ENCODE measurements at places on chromosomes 6 and 20.

- DNase-seq, result no peak
Measured at GRCh38 chr20:53081916-53082863, 110.0 kb downstream of the TSHZ2 start.

DNA sequence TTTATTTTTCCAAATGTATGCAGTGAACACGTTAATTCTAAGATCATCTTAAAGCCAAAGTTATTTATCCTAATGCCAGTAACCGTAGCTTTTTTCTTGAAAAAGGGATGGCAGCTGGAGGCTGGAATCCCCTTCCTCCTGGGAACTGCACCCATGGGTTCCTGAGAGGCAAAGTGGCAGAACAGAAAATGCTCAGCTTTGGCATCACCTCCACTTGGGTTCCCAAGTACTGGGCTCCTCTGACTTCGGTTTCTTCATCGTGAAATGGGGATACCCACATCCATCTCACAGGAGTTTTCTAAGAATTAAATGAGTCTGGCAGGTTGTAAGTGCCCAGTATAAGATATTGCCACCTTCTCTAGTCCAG, 6.2 kb upstream of the DDX43 start:
- DNase-seq, result no peak

GRCh38 chr6:119063491-119063890, 15.0 kb downstream of the FAM184A start:
- no peak for DNase-seq

GRCh38 chr6:43817192-43817591, 47.2 kb downstream of the VEGFA start:
- DNase-seq, result no peak

DNA sequence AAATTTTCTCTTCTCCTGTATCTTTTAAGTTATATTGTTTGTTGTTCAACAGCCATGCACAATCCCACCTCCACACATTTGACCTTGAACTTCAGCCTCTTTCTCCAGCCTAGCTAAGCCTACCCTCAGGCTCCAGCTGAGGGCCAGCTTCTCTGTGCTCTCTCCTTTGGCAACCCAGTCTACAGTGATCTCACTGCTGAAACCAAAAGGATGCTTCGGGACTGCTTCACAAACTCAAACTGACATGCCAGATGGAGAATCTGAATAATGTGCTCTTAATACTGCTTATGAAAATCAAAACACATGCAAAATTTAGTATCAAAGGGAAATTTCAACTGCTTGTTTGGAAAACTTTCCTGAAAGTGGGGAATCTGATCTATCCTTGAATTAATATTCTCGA, 16.1 kb upstream of the RIN2 start:
- no peak for DNase-seq

DNA sequence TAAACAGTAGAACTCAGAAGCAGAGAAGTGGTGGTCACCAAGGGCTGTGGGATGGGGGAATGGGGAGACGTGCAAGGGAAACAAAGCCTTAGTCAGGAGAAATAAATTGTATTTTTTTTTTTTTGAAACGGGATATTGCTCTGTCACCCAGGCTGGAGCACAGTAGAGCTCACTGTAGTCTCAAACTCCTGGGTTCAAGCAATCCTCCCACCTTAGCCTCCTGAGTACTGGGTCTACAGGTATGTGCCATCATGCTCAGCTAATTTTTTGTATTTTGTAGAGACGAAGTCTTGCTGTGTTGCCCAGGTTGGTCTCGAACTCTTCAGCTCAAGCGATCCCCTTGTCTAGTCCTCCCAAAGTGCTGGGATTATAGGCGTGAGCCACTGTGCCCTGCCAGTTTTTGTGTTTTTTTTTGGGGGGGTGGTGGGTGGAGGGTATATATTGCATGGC, 3.4 kb downstream of the HSPA1B start:
- DNase-seq, result no peak

- DNase-seq, result no peak
Measured at GRCh38 chr20:57843941-57844625, 134.3 kb upstream of the PMEPA1 start.

DNA sequence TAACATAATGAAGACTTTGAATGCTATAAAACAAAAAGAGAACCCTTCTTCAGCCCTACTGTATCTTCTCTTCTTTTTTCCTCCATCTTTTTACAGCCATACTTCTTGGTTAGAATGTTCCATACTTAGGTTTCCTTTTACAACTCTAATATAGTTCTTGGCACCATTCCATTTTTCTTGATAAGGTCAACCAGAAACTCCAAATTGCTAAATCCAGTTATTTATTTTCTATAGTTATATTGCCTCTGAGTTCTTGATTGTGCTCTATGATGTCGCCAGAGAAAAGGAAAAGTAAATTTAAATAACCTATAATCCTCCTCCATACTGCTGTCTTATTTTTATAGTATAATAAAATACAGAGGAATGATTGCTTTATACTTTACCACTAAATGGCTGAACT, 26.7 kb upstream of the COL10A1 start:
- no peak for DNase-seq
